ENCODE measurements at places on chromosomes 5 and 9.

DNA sequence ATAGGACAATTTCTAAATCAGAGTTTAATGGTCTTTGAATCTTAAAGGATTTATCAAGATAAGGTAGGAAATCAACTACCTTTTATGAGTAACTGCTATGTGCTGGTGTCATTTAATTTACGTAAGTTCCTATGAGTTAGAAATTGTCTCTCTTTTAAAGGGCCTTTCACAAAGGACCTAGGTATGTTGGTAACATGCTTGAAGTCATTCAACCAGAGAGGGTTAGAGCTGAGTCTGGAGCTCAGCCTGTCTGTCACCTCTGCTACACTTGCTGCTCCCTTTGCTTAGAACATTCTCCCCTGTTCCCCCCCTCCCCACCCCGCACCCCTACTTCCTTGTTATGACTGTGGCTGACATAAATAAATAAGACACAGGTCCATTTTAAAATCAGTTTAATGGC, 190.3 kb upstream of the SEMA6A start:
- no peak for DNase-seq

DNA sequence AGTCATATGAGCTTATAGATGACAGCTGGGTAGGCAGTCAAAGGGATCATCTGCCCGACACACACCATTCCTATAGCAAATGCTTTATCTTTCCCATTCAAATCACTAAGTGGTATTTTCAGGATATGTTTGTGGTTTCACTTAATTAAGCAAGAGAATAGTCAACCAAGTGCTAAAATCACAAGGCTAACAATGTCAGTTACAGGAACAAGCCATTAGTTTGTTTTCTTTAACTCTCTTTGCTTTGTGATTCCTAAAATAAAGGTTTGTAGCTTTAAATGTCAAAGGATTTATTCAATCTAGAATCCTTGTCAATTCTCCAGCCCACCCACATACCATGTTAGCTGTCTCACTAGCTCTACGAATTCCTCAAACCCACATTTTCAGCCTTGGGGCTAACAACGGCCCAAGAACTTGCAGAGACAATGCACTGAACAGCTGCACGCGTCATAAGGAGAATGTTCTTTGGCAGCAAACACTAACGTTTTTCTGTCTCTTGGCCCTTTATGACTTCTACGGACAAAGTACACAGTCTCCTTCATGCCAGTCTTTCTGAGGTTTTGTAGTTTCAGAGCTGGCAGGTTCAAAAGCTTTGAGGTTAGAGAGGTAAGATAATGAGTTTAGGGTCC, 56.6 kb downstream of the ELAVL2 start:
- DNase-seq = no peak

DNA sequence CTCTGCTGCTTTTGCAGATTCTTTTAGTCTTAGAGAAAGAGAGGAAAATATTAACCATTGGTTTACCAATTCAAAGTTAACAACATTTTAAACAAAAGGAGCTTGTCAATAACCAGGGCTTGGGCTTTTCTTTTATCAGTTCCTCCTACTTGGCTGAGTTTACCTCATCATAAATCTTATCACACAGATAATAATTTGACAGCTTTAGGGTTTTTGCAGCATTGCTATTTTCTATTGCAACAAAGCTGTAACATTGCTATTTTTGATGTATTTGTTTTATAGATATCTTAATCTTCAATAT, 9.8 kb upstream of the ABL1 start:
- DNase-seq = no peak

GRCh38 chr9:120946259-120946658, 19.7 kb upstream of the TRAF1 start:
- DNase-seq = no peak

GRCh38 chr9:20508242-20508641, 114.1 kb downstream of the MLLT3 start:
- no peak for DNase-seq

- no peak for DNase-seq
Measured at GRCh38 chr5:173691931-173692330, 75.5 kb upstream of the BOD1 start.

- no peak for DNase-seq
Measured at GRCh38 chr5:158026304-158027031, 167.5 kb upstream of the CLINT1 start.

DNA sequence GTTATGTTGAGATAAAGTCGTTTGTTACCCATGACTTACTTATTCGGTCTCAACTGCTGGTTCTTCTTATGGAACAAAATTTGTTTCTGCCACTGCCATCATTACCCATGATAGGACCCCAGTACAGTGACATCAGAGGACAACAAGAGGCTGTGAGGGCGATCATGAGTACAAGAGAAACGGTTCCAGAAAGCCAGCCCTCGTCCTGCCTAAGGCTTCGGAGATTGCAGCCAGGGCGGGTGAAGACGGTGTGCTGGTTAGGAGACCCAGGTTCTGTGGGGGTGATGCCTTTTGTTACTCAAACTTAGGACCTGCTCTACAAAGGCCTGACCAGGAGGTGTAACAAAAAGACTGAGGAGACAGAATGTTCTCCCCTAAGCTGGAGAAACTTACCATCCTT, 10.9 kb downstream of the FYB1 start:
- peak; percentile 48 for DNase-seq
